CD4-positive, alpha-beta T cell treated with Interferon gamma for 1 hour (primary cell): ENCODE measurements at places on chromosomes 3 and 15.

DNA sequence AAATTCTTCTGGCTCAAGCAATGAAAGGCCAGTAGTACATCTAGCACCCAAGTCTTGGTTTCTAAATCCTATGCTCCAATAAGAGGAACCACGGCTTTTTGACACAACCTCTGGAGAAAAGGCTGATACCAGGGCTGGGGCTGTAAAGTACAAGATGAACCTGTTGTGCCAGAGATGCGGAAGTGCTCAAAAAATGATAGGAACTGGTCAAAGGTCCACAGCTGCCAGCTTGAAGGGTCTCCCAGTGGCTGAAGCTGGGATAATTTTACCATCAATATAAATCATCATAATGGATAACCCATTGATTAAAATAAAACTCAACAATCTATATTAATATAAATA lies 558 bp upstream of the NCEH1 start:
- no peak for DNase-seq

GRCh38 chr3:72448375-72448823 lies 399.8 kb downstream of the SHQ1 start:
- no peak for DNase-seq

- DNase-seq = no peak
These were observed 900.5 kb downstream of the EPHA3 start for GRCh38 chr3:90007778-90008499.

GRCh38 chr15:38054488-38054887 lies 120.0 kb downstream of the TMCO5A start:
- DNase-seq = no peak

GRCh38 chr15:100093211-100094126 lies 248.3 kb downstream of the ADAMTS17 start:
- no peak for DNase-seq

GRCh38 chr3:146712806-146713205 lies 107.7 kb upstream of the PLSCR5 start:
- DNase-seq = no peak

DNA sequence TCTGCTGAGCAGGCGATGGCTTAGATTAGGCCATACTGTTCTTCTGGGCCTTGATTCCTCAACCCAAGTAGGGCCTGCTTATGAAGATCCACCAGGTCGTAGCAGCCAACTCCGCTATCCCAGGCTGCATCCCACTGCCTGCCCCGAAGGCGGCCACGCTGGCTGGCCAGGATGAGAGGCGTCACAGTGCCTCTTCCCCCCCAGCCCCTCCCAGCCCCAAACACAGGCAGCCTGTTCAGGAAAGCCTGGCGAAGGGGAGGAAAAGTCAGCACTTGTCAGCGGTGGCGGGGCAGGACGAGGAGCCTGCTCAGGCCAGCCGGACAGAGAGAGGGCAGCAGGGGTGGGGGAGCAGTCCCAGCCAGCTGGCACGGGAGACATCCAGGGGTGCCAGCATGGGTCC lies 11.2 kb downstream of the PTH1R start:
- no peak for DNase-seq
